Stimulated activated CD8-positive, alpha-beta memory T cell treated with anti-CD3 and anti-CD28 coated beads, Interleukin-4, amount 100 ng/mL, for 1 hour (primary cell): ENCODE measurements at places on chromosomes 1 and 21.
A peak's percentile ranks its signal among the peaks of the same experiment; 100 is the strongest.

- DNase-seq = no peak
Measured at GRCh38 chr21:39073717-39074116, 109.5 kb downstream of the PSMG1 start.

GRCh38 chr1:206579747-206580437 lies 32.4 kb downstream of the EIF2D start:
- DNase-seq = peak; percentile 61

DNA sequence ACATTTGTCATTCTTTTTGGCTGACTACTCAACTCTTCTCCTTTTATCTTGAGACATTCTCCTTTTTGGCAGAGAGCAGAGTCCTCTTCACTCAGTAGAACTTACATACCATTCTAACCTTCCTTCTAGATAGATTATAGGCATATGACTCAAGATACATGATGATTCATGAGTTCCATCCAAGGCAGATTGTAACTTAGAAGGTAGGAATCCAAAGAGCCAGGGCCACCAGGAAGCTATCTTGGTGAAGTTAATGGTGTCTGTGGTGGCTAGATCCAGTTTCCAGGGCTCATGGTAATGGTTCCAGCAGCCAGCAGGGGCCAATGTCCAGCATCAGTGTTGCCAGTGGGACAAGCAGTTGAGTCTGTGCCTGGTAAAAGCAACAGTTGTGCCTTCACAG lies 76.1 kb upstream of the KIAA0040 start:
- DNase-seq = no peak

- no peak for DNase-seq
Measured at GRCh38 chr1:150192012-150192411, 42.3 kb downstream of the PLEKHO1 start.

DNA sequence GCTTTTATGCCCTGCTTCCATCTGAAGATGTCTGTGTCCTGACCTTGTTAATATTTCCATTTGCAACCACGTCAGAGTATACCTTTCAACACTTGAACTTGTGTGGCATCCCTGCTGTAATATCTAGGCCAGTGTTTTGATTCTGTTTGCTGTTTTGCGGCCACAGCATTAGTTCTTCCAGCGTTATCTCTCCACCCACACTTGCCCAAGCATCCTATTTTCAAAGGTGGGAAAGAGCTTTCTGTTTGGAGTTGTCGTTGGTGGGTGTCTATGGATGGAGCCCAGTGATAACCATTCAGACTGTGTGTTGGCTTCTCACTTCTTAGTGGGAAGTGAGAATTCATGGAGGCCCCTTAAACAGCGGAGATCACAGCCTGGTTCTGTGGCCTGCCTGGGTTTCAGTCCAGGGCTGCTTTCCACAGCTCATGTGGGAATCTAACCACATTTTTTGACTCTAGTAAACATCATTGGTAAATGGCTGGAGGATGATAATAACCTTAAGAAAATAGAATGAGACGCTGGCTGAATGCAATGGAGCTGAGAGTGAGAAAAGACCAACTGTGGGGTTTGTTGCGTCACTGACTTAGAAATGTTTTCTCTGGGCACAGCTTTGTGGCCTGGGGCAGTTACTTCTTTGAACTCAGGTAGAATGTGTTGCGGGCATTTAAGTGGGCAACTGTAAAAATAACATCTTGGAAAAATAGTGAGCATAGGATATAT lies 7.6 kb downstream of the TENT5C start:
- DNase-seq = no peak

GRCh38 chr1:198212675-198213074 lies 55.9 kb downstream of the NEK7 start:
- DNase-seq = no peak

GRCh38 chr1:68268896-68269483 lies 36.7 kb upstream of the WLS start:
- DNase-seq = no peak

- DNase-seq = no peak
Measured at GRCh38 chr1:54428837-54429518, 22.8 kb upstream of the SSBP3 start.

GRCh38 chr1:175380521-175381300 lies 188.1 kb upstream of the KIAA0040 start:
- DNase-seq = no peak

DNA sequence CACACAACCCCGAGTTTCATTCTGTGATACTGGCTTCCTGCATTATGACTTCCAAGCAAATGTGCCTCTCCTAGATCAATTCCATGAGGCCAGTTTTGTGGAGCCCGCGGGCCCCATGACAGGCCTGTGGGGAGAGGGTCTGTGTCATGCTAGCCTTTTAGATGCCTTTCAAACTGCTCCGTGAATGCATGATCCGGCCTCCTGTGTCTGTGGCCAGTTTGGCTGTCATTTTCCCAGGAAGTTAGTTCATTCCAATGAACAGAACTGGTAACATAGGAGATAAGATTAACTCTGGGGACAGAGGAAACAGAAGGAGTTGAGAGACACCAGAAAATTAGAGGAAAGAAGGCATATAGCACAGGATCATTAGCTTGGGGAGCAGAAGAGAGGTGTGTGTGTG lies 3.2 kb downstream of the FNDC7 start:
- no peak for DNase-seq

DNA sequence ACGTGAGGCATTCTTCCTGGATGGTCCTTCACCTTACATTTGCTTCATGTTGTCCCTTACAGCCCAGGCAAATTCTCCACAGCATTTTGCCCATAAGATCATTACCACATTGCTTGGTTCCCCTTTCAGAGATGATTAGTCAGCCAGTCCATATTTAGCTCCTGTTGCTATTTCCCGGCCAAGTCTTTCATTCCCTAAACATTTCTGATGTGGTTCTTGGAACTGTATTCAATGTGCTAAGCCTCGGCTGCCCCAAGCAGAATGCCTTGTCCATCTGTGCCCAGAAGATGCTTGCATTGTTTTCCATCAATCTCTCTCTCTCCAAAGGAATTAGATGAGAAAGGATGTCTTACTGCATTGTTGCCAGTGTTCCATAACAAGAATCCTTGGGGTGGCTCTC lies 420.9 kb upstream of the CAMK1G start:
- no peak for DNase-seq

DNA sequence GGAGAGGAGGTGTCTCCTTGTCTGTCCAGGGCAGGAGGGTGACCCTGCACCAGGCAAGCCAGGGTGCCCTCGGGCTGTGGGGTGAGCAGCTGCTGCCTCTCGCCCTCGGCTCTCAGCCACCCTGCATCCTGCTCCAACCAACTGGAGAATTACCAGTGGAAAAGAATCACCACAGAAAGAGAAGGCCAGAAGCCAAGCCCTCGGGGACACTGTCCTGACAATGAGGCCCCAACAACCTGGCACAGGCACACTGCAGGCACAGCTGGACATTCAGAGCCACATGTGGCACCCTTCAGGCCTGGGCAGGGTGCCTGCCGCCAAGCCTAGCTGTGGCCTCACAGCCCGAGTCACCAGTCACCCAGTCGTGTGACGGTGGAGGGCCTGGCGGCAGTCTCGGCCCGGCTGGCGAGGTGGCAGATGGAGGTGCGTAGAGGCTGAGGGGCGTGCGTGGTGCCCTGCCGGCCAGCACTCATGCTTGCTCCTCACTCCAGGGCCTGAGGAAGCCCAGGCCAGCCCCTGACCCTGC lies 12.0 kb downstream of the MEGF6 start:
- DNase-seq = no peak

GRCh38 chr1:25811384-25812082 lies 8.2 kb upstream of the MTFR1L start:
- no peak for DNase-seq

- DNase-seq = no peak
Measured at GRCh38 chr1:110928191-110928590, 35.5 kb downstream of the LRIF1 start.

DNA sequence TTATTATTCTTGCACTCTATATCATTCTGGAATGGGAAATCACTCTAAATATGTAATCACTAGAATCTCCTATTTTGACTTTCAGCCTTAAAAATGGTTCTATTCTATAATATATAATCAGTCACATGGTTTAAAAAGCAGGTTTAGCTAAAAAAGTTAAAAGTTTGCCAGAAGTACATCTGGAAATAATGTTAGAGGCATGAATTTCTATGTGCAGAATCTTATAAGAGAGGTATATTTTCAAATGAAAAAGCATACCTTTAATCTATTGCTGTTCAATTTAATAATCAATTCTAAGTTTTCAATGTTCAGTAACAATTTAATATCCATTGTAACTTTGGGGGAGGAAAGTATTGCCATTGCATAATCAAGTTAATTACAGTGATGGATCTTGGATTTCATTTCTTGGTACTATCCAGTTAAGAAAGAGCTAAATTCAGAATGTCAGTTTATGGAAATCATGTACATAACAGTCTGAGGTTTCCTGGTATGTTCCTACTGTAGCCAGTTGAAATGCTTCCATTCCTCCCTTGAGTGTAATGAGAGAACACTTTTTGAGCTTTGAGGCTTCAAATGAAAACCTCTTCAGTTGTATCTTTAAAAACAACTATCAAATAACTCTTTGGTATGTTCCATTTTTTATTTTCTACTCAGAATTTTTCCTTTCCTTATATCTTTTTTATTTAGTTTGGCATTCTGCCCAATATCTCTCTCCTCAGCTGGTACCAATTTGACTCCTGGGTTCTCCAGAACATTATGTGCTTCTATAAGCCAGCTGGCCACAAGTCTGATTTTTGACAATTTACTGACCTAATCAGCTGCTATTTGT lies 175.7 kb upstream of the COL11A1 start:
- DNase-seq = no peak

GRCh38 chr1:174890024-174890423 lies 109.7 kb upstream of the CACYBP start:
- no peak for DNase-seq

GRCh38 chr1:205224736-205225135 lies 3.0 kb upstream of the TMCC2 start:
- DNase-seq = no peak

DNA sequence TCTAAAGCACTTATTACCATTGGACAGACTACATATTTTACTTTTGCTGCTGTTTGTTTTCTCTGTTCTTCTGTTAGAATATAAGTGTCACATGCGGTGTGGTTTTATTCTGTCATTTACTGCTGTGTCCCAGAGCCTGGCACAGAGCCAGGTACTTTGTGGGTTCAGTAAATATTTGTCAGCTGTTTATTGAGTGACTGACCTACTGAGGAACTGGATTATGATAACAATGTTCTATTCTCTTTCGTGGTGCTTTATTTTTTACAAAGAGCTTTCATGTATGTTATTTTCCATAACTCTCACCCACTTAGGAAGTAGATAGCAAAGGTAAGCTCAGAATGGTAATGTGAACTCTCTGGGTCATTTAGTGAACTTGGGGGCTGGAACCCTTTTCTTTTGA lies 118.8 kb downstream of the RWDD3 start:
- no peak for DNase-seq

DNA sequence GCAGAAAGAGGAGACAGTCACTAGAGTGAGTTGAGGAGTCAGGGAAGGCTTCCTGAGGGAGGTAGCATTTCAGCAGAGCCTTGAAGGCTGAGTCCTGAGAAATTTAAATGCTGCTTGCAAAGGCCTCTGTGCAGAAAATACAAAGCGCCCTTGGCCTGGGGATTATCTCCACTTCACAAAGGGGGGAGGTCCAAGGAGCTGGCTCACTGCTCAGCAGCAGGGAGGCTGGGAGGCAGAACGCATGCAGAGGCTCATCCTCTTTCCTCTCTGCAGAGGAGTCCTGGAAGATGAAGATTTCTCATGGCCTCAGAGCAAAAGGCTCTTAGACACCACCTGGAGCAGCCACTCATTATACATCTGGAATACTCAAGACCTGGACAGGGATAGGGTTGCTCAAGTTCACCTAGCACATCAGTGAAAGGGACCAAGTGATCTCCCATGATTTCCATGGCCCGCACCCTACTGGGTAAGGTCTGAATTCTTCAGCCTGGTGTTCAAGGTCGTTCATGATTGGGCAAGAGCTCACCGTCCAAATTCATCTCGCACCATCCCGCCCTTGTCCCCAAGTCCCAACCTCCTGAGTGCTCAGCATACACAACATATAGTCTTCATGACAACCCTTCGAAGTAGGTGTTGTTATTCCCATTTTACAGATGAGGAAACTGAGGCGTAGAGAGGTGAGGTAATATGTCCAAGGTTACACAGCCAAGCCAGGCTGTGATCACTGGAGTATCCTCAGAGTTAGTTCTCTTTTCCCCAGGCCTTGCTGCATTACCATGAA lies 9.0 kb downstream of the SLC1A7 start:
- no peak for DNase-seq
